ENCODE measurements at places on chromosomes 1 and 21. TPM values are rescaled to one million over a fixed set of nuclear protein-coding genes. Genes with fewer than 3 reads are reported as not detected.

Gene TMEM82
- not detected for total RNA-seq

Gene NOTCH2NLA
- total RNA-seq, result 17.8 TPM

Gene HPCAL4
- not detected for total RNA-seq

Gene AMY1B
- not detected for total RNA-seq

Gene UBE2U
- total RNA-seq, result not detected

Gene AVPR1B
- total RNA-seq, result not detected

Gene AMY2A
- total RNA-seq, result not detected

Gene GPR89A
- 14.6 TPM for total RNA-seq

Gene DIRAS3
- total RNA-seq, result 3.2 TPM

Gene CDC20
- 220 TPM for total RNA-seq

Gene TRNAU1AP
- total RNA-seq, result 27.4 TPM

Gene MPZ
- 1.3 TPM for total RNA-seq

Gene GPR25
- not detected for total RNA-seq

Gene GSTM5
- 6.4 TPM for total RNA-seq

Gene CLCNKB
- not detected for total RNA-seq

Gene NBPF11
- total RNA-seq, result 2.1 TPM

Gene CYP4Z1
- not detected for total RNA-seq

Gene YOD1
- total RNA-seq, result 2.9 TPM

Gene BMP8B
- total RNA-seq, result not detected

Gene ELAPOR1
- under 0.01 TPM for total RNA-seq

Gene FNDC5
- 0.17 TPM for total RNA-seq

Gene MAP1LC3C
- total RNA-seq, result not detected

Gene TNFRSF8
- total RNA-seq, result not detected

Gene ARMH1
- not detected for total RNA-seq

Gene RGS7
- 0.50 TPM for total RNA-seq

Gene FAM163A
- total RNA-seq, result not detected

Measured in bronchus fibroblast of lung (primary cell).